Effector memory CD8-positive, alpha-beta T cell (primary cell): ENCODE measurements at places on chromosomes 11 and 22.

DNA sequence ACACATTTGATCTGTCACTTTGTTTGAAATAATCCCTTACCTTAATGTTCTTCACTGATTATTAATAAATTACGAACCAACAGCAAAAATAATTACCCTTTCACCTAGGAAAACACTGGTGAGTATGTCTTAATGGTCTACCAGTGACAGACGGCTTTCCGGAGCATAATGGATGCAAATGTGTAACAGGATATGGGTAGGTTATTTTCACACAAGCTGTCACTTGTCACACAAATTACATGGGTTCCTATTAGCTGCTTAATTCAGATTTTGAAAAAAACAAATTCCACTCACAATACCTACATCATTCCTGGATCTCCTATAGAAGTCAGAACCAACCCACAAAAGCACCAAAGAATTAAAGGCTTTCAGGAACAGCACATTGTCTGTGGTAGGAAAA, 127.9 kb downstream of the WT1 start:
- DNase-seq = no peak

DNA sequence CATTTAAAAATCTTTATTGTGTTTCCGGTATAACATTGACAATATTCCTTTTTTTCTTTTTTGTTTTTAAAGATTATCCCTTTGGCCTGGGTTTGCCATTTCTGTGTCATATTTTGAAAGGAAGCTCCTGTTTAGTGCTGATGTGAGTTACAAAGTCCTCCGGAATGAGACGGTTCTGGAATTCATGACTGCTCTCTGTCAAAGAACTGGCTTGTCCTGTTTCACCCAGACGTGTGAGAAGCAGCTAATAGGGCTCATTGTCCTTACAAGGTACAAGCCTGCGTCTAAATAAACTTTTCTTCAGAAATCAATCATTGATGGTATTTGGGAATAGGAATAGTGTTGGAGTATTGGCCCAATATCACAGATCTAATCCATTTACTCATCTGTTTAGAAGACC, 19.8 kb downstream of the PIWIL4 start:
- DNase-seq = no peak

DNA sequence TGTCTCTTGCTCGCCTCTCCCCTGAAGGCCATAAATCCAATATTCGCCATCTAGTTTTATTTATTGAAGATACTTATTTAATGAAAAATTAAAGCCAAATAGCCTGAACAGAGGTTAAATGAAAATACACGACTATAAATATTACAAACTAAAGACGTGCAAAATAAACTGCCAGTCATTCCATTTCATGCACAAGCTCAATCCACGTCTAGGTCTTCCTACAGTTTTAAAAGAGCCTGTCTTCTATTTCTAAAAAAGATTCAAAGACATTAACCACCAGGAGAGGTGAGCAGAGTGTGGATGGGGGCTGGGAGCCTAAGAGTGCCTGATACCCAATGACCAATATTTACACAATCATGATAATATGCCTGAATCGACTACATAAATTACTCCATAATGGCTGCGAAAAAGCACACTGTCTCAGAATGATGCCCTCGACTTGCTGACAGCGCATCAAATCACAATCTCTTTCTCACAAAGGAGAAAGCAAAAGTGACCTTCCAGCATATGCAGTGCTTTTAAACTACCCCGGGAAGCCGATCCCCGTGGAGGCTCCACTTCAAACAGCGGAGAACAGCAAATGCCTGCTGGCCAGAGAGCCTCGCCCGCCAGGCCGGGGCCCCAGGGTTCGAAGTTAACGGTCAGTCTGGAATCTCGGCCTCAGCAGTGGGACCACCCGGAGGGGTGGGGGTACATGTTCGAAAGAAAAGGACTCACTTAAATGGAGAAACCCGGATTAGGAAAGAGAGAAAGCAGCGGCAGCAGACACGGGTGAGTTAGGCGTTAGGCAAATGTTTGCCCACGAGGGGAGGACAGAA, 1.7 kb downstream of the FCHSD2 start:
- DNase-seq = no peak

DNA sequence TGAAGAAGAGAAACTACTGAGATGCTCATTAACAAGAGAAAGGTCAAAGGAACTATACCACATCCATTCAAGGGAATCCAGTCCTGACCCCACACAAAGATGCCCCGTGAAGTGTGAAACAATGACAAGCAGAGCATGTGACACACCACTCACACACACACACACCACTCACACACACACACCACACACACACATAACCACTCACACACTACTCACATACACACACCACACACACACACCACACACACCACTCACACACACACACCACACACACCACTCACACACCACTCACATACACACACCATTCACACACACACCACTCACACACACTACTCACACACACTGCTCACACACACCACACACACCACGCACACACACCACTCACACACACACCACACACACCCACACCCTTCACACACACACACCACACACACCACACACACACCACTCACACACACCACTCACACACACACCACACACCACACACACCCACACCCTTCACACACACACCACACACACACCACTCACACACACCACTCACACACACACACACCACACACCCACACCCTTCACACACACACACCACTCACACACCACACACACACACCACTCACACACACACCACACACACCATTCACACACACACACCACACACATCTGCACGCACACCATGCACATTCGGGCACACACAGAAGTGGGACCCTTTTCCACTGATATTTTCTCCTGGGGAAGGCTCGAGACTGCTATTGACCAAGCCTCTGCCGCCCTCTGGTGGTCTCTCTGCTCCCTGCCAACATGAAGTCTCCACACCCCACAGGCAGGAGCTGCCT, 32.0 kb upstream of the COMT start:
- DNase-seq = peak; percentile 80

- no peak for DNase-seq
These were observed 155.8 kb upstream of the MTMR2 start for GRCh38 chr11:96079691-96080090.

DNA sequence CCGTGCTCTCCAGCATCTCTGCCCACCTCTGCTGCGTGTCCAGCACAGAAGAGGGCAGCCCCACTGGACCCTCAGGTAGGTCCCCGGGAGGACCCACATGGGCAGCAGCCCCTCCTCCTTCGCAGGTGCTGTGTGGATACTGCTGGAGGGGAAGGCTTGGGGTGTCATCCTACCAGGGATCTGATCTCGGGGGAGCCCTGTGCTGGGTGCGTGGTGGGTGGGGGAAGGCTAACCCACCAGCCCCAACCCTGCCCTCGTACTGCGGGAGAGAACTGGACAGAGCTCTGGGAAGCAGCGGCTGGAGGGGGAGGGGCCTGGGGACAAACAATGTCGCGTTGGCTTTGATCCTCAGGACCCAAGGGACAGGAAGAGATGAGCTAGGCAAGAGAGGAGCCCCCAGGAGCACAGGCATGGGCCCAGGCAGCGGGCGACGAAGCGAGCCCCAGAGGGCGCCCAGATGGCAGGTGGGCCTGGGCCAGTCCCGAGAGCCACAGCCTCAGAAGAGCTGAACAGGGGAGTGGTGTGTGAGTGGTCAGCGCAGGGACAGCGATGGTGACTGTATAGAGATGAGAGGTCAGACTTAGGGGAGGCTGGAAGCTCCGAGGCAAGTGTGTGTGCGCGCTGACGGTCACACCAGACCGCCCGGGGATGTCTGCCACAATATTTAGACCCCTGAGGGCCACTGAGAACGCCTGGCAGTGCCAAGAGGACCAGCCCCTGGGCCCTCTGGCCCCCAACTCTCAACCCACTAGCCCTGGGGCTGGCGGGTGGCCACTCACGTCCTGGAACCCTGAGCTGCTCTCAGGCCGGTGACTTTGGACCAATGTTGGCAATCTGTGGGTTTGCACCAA, 1.4 kb upstream of the PIM3 start:
- DNase-seq = no peak

DNA sequence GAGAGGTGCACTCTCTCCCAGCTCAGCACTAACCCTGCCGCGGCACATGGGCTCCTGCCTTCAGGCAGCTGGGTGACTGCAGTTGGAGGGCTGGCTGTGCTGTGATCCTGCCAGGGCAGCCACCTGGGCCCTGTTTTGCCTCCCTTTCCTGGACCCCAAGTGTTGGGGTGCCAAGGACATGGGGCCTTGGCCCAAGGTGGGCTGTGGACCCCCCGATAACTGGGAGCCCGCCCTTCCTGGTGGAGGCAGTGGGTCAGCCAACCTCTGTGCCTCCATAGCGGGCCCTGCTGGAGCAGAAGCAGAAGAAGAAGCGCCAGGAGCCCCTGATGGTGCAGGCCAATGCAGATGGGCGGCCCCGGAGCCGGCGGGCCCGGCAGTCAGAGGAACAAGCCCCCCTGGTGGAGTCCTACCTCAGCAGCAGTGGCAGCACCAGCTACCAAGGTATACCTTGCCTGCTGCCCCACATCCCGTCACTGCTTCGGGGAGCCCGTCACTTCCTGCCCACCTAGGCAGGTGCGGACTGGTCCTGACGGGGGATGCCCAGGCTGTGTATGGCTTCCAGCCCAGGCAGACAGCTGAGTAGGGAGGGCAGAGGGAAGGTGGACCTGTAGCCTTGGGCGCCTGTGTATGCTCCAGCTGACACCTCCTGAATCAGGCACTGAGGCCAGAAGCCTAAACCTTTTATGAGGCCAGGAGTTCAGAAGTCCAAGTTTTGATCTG, 8.9 kb downstream of the TUB start:
- no peak for DNase-seq

DNA sequence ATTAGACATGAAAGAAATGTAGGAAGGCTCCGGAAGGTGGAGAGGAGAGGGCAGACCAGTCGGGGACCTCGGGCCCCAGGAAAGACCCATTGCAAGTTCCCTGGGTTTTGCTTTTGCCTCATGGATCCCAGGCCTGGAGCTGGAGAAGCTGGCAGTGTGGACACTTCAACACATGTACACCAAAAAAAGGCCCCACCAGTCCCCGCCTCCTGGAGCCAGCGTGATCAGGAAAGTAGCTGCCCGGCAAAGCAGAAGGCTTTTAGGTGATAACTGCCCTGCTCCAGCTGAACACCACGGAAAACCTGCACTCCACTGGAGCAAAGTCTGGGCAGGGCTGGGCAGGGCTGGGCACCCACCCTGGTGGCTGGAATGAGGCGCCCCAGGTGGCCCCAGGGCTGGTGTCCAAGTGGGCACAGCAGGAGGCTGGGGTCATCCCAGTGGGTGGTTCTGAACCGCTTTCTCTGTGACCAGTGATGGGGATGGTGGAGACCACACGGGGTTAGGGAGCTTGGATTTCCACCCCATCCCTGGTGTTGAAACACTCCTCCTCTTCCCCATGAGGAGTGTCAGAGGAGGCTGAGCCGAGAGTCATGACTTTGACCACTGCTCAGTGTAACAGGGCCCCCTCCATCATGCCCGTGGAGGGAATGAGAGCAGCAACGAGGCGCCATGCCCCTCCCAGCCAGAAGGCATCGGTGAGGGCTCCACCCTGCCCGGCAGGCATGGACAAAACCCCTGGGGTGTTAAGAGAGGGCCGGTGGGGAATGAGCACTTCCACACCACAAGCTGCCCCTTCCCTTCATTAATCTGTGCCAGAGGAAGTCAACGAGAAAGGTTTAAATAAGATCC, 16.9 kb upstream of the MUC5AC start:
- no peak for DNase-seq
